Hepatic stellate cell (primary cell): ENCODE measurements at places on chromosomes 16 and 17.
A peak's percentile ranks its signal among the peaks of the same experiment; 100 is the strongest.

- no peak for DNase-seq
These were observed 591.7 kb downstream of the MAF start for GRCh38 chr16:79008869-79009179.

DNA sequence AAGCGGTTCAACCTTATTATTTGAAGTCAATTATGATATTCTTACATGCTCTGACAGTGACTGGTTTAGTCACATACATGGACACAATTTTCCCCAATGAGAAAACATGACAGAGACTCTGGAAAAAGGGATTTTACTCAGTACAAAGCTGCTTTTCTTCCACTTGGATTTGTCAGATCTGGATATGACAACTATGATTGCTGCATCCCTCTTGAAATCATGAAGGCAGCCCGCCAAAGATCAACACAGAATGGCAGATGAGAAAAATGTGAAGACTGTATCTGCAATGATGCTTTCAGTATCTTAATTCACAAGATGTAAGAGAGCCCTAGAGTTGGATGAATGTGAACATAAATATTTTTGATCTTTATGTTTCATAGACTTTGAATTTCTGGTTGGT is 439.6 kb downstream of the CDH8 start:
- no peak for DNase-seq

GRCh38 chr17:44917456-44917855 is 2.2 kb upstream of the GFAP start:
- no peak for DNase-seq

DNA sequence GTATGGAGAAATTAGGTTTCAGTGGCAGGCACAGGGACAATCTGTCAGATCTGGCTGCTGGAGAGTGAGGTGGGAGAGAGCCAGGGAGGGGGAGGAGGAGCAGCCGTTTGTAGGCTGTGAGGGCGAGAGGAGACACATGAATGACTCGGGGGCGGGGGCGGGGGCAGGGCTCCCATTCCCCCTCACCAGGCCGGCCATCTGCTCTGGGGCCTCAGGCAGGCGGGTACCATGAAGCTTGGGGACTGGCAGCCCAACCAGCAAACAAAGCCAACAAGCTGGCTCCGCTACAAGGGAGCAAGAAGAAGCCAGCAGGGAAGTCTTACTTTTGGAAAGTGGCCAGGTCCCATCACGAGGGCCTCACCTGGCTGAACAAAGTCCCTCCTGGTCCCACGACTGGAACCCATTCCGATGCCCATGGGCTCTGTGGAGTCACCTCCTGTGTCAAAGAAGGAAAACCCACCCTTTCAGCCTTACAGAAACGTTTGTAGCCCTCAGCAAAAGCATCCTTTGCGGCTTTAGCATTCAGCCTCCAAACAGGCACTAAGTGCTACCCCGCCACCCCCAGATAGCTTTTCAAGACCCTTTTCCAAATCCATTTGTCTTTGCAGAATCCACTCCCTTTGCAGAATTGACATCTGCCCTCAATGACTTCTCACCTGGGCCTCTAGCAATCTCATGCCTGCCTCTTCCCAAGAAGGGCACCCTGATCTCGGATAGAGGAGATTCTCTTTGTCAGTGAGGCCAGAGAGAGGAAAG is 9.2 kb upstream of the SSTR2 start:
- no peak for DNase-seq

GRCh38 chr17:81711814-81712467 is at the start of gene SLC25A10:
SLC25A10 (plus strand) TSS chr17:81712284; CDS start chr17:81712427, 143 bp downstream.
- DNase-seq, result peak; percentile 92

GRCh38 chr16:24140730-24141129 is 115.4 kb upstream of the CACNG3 start:
- DNase-seq, result no peak

GRCh38 chr16:31010585-31011325 is at the start of gene STX1B:
STX1B (minus strand) TSS chr16:31010638; CDS start chr16:31010396, 242 bp downstream.
- peak; percentile 63 for DNase-seq

DNA sequence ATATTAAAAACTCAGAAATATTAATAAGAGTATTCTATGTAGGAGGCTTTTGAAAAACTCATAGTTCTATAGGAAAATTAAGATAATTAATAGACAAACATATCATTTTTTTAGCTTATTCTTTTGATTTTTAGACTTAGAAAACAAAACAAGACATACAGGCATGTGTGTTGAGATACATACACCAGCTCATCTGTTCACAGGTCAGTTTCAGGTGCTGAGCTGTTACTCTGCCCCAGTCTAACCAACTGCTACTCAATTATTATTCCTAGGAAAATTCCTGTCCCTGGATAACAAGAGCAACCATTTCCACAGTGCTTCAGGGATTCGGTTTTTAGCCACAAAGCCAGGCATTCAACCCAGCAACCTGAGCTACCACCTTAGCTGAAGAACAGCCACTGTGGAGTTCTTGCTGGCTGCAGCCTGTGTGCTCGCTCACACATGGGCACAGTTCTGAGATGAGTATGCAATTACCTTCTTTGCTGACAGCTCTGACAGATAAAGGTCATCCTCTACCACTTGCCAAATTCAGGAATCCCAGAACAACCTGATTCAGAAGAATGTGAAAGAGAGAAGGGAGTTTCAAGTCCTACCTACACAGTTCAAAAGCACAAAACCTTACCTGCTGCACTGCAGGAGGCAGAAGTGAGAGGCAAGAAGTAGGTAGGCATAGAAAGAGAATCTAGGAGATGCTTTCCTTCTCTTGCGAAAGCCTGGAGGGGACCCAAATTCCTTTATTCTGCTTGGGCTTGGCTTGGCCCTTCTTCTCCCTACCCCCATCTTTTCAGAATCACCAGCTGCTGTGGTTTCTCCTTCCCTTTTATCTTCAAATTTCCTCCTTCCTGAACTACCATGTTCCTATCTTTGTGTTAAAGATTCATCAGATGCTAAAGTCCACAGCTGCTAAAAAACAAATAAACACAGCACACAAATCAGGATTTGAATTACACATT is 62.7 kb downstream of the TEX2 start:
- no peak for DNase-seq

- peak; percentile 77 for DNase-seq
These were observed 14.9 kb upstream of the CBFB start for GRCh38 chr16:67013823-67014633.

DNA sequence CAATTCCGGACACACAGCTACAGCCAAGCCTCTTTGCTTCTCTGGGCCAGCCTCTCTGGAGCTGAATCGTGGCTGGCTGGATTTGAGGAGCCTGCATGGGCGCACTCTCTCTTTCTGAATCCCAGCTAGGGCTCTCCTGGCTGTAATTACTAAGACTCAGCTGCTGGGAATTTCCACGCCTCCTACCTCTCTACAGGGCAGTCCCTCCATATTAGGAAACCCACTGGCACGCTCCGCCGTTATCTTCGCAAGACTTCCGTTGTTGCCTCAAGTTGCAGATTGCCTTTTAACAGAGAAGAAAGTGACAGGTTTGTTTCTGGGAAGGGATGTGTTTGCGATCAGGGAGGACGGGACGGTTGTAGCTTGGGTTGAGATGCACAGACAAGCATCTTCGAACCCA is 188.4 kb upstream of the NLRP1 start:
- no peak for DNase-seq

- DNase-seq, result peak; percentile 65
These were observed 14.8 kb downstream of the PDP2 start for GRCh38 chr16:66894948-66895688.

DNA sequence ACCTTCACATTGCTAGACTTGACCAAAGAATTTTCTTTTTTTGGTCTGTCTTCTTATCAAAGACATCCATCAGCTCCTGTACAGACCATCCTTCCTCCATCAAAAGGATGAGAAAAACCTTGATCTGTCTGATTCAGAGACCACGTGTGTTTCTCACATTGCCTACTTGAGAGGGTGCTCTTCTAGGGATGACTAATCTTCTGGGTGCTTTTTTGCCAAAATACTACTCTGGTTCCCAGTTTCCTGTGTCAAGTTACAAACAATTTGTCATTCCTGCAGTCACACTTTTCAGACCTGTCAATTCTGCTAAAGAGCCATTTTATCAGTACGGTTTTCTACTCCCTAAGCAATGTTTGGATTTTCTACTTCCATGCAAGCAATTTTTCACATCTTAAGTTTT is 492.2 kb downstream of the CDH11 start:
- peak; percentile 7 for DNase-seq
